Putamen (tissue), 1 donor: ENCODE measurements at places on chromosomes 2 and 18.

GRCh38 chr2:86633155-86633651, 9.5 kb upstream of the RNF103 start:
- peak; percentile 34 for DNase-seq

DNA sequence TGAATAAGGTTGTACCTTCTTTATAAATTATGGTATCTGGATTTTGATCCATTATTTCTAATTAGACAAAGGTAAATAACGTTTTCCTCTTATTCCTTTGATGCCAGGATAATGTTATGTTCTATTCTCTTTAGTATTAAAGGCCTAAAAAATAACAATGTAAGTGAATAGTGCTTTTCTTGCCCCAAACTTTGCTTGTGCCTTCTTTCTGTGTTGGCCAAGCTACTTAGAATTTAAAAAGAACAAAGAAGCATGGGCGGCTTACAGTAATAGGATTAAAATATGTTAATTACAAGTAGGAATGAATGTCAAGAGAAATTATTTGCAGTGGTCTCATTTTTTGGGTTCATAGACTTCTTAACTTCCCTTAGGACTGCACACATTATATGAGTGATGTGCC, 105.0 kb upstream of the FSIP2 start:
- no peak for DNase-seq

DNA sequence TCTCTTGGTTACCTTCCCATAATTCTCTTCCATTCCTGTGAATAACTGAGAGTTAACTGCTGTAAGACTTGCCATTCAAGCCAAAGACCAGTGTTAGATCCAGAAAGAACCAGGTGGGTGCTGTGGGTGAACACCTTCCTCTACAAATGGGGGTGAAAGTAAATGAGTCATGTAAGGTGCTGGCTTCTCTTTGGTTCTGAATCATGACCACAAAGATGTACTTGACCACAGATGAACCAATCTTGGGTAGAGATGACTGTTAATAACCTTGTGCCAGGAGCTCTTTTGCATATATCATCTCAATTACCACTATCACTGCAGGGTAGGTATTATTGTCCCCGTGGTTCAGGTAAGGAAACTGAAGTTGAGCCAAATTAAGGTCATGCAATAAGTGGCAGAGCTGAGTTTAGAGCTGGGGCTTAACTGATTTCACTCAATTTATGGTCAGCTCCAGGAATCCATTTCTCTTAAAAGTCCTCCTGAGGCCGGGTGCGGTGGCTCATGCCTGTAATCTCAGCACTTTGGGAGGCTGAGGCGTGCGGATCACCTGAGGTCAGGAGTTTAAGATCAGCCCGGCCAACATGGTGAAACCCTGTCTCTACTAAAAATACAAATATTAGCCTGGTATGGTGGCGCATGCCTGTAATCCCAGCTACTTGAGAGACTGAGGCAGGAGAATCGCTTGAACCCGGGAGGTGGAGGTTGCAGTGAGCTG, 244.9 kb upstream of the CXCR4 start:
- DNase-seq: no peak

- no peak for DNase-seq
These were observed 137.4 kb upstream of the ETAA1 start for GRCh38 chr2:67259556-67260342.

GRCh38 chr2:129347486-129348217, 631.8 kb upstream of the RAB6C start:
- peak; percentile 47 for DNase-seq

- no peak for DNase-seq
These were observed 181.4 kb downstream of the BARD1 start for GRCh38 chr2:214628091-214628490.

GRCh38 chr2:46669996-46670793, 190.8 kb downstream of the TMEM247 start:
- no peak for DNase-seq

- DNase-seq: no peak
These were observed 32.1 kb upstream of the NFU1 start for GRCh38 chr2:69469375-69469774.

GRCh38 chr18:41077076-41077475, 878.0 kb upstream of the PIK3C3 start:
- DNase-seq: no peak

DNA sequence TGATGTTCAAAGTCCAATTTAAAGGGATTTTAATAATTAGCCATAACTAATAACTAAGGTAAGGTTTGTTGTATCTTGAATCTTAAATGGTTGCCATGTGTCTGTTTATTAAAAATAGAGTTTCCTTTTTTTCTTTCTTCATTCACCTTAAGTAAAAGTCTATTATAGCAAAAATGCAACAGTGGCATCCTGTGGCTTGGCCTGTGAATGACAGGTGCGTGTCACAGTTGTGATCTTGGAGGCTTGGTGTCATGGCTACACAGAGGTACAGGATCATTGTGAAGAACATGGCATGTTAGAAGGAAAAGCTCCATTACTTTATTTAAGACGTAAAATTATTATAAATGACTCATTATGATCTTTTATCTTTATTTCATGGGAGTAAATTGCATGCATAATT, 246.1 kb downstream of the BCL2 start:
- no peak for DNase-seq

DNA sequence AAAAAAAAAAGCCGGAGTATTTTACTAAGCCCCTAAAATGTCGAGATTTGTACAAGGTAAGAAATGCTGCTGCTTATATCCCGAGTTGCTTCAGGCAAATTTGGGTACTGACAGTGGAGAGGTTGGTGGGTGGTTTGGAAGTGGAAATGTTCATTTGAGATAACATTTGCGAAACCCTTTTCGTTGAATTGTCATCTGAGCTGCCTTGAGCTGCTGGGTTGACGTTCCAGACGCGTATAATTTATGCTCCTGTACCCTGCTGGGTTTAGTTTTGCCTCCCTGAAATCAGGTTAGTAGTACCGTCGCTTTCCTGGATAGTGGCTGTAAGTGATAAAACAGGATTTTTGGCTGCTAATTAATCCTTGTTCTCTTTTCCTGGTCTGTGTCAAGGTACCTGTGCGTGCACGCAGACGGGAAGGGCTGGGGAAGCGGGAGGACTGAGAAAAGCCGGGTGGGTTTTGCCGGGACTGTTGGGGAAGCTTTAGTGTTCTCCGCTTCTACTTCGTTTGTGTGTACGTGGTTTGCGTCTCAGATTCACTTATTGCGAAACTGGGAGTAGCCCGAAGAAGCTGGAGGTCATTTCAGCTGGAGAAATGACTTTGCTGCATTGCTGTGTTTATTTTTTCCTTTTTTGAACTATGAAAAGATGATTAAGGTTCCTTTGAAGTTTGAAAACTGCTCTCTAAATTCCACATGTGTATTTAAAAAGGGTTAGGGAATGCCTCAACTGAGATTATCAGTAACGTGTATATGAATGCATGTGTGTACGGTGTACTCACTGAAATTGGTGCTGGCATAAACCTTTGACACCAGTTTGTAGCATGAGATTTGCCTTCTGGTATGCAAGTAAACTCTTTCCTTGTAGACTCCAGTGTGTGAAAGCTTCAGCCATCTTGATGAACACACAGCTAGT, 709 bp downstream of the UGP2 start:
- peak; percentile 65 for DNase-seq

DNA sequence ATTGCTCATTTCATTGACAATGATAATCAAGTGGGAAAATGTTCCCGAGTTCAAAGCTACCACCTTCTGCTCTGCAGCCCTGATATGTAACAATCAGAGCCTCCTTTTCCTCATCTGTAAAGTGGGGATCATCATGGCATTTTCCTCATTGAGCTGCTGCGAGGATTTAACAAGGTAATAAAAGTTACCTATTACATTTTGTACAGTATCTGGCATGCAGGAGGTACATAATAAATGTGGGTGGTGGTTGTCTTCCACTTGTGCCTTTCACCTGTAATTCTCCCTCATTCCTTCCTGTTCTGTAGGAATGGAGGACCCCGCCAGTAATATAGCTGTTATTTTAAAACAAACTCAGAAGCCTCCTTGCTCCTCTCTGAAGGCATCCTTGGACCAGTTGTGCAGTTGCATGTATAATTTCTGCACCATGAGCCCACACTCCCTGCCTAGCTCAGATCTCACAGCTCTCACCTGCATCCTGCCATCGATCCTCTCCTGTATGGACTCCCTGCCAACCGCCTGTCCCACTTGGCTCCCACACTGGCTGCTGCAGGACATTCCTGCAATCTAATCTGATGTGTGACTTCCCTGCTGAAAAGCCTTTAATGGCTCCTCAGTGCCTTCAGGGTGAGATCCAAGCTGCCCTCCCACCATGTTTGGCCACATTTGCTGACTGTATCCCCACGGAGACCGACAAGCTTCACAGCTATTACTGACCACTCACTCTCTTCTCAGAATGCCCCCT, 350.4 kb downstream of the EN1 start:
- no peak for DNase-seq

DNA sequence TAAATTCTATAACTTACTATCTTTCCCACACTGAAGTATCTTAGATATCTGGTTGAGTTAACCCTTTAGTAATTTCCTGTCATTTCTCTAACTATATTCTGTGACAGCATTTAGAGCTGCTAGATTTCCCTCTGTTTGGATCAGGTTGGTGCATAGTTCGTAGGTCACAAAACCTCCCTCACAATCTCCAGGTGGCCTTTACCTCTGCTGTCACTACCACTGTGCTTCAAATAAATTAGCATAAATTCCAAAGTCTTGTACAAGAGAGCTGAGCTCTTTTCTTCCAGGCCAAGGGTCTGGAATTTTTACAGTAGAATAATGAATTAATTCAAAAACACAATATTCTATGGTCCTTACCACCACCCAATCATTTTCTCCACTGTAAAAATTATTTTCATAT, 739.7 kb downstream of the ERBB4 start:
- no peak for DNase-seq

- DNase-seq: no peak
These were observed 337.5 kb downstream of the GULP1 start for GRCh38 chr2:188628989-188629752.

GRCh38 chr18:7062236-7062635, 55.4 kb downstream of the LAMA1 start:
- no peak for DNase-seq

- DNase-seq: no peak
These were observed 513.5 kb downstream of the CMPK2 start for GRCh38 chr2:6352247-6352646.

GRCh38 chr18:76754351-76754750, 68.0 kb upstream of the ZNF236 start:
- DNase-seq: no peak

GRCh38 chr18:31162419-31162793, 250 bp downstream of the DSC1 start:
- DNase-seq: no peak

GRCh38 chr2:161418275-161418714, 2.2 kb downstream of the TBR1 start:
- DNase-seq: no peak

DNA sequence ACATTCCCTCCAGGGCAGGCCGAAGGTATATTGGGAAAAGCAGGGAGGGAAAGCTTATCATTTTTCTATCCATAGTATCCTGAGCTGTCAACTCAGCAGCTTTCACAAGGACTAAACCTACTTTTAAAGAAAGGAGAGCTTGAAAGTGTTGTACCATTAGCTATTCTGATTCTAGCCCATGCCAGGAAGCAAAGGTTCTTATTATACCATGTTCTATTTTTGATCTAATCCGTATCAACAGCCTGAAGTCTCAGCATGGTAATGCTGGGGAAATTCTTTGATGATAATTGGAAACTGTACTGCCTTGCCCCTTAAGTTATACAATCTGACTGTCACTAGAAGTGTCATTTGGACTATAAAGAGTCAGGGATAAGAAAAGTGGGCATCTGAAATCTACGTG, 193.3 kb downstream of the IKZF2 start:
- DNase-seq: no peak

GRCh38 chr2:127887082-127887775, 1.5 kb upstream of the AMMECR1L start:
- no peak for DNase-seq

DNA sequence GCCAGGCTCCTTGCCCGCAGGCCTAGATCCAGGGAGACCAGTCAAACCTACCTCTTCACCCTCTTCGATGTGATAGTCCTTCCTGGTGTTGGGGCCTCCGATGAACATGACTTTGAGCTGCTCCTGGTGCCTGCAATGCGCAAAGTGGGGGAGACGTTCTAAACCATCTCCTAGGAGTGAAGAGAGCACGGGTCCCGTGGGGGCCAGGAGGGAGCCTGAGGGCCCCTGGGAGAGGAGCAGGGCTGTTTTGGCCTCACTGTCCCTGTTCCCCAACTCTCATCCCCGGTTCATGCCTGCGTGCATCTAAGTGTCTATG, 3.9 kb downstream of the HAAO start:
- no peak for DNase-seq

DNA sequence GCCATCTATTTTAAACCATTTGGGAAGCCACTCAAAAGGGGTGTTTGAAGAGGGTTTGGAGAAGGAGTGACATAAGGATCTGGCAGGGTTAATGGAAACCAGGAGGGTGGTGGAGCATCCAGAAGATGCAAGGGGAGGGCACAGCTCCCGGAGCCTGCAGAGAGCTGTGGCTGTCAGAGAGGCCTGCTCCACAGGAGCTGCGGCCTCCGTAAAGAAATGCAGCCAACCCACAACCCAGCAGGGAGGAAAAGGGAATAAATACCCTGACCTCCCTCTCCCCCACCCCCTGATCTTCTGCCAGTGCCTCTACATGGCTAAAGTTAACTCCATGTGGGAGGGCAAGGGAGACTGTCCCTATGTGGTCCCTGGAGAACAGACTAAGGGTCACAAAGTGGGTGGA, 567.1 kb upstream of the POU3F3 start:
- no peak for DNase-seq

- no peak for DNase-seq
These were observed 152.0 kb downstream of the GALNT14 start for GRCh38 chr2:30986231-30986580.

DNA sequence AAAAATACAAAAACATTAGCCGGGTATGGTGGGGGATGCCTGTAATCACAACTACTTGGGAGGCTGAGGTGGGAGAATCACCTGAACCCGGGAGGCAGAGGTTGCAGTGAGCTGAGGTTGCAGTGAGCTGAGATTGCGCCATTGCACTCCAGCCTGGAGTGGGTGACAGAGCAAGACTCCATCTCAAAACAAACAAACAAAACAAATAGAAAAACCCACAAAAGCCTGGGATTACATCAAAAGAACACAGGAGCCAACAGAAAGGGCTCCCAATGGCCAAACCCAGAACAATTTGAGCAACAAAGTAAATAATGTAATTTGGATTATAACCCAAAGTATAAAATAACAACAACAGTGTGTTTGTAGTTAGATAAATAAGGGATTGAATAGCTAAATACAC, 159.8 kb downstream of the UXS1 start:
- DNase-seq: no peak

DNA sequence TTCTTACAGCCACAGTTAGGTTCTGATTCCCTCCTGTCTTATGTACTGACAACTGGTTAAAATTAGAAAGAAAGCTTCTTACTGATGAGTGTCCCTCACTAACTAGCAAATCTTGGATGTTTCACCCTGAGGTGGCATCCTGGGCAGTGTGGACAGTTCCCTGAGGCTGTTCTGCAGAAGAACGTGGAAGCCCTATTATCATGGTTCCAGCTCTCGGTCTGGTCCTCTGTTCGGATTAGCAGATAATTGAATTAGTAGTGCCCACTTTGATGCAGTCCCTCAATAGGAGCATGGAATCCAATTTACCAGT, 381.7 kb upstream of the NT5C1B start:
- no peak for DNase-seq

- no peak for DNase-seq
These were observed 34.5 kb downstream of the BCL2 start for GRCh38 chr18:63284827-63285733.
